ENCODE measurements at places on chromosomes 11 and 22.

GRCh38 chr11:71335371-71335770 is 83.0 kb upstream of the SHANK2 start:
- DNase-seq = no peak

DNA sequence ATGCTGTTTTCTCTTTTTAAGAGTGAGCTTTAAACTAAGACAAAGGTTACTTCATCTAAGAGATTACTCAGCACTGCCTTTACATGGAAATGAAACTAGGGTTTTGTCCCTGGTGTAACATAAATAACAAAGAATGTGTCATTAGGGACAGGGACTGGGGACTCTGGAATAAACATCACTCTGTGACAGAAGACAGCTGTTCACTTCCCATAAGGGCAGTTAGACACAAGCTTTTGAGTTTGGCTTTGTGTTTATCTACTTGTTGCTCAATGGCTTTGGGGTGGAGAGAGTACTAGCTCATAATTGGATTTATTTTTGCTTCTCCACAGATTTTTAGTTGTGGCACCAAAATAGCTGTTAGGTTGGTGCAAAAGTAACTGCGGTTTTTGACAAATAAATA is 154.5 kb downstream of the OR4C45 start:
- DNase-seq = no peak

DNA sequence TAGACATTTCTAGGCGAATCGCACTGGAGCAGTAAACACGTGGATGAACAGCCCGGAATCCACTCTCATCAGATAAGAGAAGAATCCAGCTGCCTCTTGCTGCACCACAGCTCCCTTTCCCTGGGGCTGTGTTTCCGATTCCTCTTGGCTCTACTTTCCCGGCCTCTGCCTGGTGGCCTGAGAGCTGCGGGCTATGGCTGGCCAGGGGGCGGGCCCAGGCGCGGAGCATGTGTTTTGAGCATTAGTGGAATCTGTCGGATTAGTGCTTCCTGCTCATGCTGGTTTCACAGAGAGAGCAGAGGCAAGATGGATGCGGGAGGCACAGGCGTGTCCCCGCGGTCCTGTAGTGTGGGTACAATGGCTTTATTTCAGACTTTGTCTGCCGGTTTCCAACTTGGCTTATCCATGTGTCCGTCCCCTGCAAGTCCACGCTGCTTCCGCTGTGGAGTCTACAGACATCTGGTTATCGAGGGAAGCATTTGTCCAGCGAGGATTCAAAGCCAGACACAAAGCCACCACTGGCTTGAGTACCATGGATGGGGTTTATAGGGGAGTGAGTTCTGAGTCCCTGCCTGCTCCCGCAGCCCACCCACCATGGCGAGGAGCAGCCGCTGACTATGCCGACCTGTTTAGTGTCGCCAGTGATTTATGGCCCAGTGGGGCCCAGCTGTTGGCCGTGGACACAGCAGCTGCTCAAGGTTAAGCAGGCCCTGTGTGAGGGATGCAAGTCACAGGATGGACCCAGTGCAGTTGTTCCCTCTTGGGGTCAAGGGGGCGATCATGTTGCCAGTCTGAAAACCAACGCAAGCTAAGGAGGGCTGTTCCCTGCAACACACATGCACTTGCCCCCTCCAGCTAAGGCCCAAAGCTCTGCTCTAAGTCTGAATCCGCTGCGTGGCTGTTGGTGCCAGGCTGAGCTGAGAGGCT is 43.3 kb upstream of the EP300 start:
- no peak for DNase-seq

- no peak for DNase-seq
Observed at GRCh38 chr11:3226846-3227567, 5.2 kb downstream of the MRGPRE start.

- no peak for DNase-seq
Observed at GRCh38 chr22:19244600-19245352, 46.7 kb downstream of the CLTCL1 start.

- DNase-seq = no peak
Observed at GRCh38 chr11:109302591-109303334, 119.2 kb upstream of the C11orf87 start.

- peak; percentile 3 for DNase-seq
Observed at GRCh38 chr11:104873252-104873651, 25.0 kb downstream of the CASP12 start.

GRCh38 chr11:105953886-105954285 is 68.2 kb downstream of the MSANTD4 start:
- DNase-seq = no peak

GRCh38 chr11:61587541-61587941 is 6.7 kb upstream of the SYT7 start:
- no peak for DNase-seq

DNA sequence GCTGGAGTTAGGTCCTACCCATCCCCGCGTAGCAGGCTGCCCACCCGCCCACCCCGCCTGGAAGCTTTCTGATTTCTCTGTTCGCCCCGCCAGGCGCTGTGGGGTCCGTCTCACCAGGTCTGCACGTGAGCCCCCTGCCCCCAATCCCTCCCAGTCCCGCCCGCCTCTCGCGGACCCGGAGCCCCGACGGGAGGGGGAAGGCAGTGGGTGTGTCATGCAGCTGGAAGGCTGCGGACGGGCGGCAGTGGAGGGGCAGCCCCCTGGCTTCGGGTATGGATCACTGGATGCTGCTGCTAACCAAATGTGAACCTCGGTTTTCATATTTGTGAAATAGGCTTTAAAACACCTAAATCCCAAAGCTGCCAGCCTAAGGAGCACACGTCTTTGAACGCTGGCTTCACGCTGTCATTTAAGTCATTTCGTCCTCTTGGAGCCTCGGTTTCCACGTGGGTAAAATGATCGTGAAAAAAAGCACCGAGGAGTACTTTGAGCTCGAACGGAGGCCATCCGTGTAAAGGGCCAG is 568 bp upstream of the BIK start:
- DNase-seq = no peak

GRCh38 chr22:48517039-48518030 is 1310.3 kb downstream of the BRD1 start:
- DNase-seq = no peak
